ENCODE measurements at places on chromosomes 6 and 20. TPM values are rescaled to one million over a fixed set of nuclear protein-coding genes. Genes with fewer than 3 reads are reported as not detected.

ATRN gene
- 76.9 TPM for total RNA-seq

SLC16A10 gene
- total RNA-seq: 0.30 TPM

TCF19 gene
- total RNA-seq: 8.6 TPM

UBE2V1 gene
- 35.6 TPM for total RNA-seq

DLK2 gene
- 0.30 TPM for total RNA-seq

MATN4 gene
- not detected for total RNA-seq
